ENCODE measurements at places on chromosomes 7 and 10.
A peak's percentile ranks its signal among the peaks of the same experiment; 100 is the strongest.

- DNase-seq = no peak
These were observed 63.6 kb upstream of the TCF7L2 start for GRCh38 chr10:112886463-112886862.

DNA sequence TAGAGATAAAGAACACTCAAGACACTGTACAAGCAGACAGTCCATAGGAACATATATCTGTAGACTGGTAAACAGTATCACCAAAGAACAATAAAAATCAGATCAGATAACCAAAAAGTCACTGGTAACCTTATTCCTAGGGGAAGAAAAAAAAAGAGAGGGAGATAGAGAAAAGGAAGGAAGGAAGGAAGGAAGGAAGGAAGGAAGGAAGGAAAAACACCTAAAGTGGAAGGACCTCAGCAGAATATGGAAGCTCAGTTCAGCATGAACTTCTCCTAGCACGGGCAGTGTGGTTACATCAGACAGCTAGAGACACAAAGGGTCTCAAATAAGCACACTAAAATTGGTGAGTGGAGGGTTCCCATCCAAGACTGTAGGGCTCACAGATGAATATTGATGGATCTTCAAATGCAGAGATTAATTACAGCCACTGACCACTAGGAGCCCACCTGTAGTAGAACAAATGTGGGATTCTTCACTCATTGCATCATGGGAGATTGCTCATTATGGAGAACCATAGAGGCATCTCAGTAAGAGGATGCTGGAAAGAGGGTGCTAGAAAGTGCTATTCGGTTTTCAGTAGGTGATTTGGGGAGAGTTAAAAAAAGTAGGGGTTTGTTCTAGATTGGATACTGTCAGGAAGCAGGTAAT, 293.4 kb upstream of the C7orf33 start:
- DNase-seq = no peak

DNA sequence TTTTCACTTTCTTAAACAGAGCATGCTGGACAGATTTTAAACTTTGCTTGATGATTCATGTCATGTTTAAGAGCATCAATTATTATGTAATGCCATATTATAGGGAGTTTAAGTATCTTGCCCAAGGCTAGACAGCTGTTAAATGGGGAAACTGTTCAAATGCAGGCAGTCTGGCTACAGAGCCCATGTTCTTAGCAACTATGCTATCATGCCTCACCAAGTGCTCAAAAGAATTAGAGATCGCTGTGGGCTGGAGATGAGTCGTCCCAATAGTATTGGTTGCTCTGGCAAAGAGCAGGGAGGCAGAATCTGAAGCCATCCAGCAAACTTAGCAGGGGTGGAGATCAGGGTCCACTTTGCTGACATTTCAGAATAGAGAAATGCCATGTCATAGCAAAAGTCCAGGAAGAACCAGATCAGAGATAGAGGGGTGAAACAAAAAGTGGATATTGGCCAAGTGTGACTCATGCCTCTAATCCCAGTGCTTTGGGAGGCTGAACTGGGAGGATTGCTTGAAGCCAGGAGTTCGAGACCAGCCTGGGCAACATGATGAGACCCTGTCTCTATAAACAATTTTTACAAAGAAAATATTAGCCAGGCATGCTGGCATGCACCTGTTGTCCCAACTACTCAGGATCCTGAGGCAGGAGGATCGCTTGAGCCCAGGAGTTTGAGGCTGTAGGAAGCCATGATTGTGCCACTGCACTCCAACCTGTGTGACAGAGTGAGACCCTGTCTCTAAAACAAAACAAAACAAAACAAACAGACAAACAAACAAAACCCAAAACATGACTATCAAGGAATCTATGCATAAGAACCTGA, 57.8 kb downstream of the BAMBI start:
- DNase-seq = no peak

DNA sequence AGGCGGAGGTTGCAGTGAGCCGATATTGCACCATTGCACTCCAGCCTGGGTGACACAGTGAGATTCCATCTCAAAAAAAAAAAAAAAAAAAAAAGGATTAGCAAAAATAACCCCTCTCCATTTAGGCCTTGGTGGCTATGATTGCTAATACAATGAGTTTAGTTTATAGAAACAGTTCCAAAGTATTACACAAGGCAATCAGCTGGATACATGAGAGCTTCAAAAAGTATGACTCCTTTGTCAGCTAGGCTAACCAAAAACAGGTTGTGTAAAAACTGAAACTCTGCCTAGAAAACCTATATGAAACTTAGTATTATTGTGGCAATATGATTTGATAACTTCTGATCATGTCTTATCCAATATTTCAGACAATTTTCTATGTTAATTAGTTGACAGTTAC, 57.2 kb downstream of the SUGCT start:
- no peak for DNase-seq

DNA sequence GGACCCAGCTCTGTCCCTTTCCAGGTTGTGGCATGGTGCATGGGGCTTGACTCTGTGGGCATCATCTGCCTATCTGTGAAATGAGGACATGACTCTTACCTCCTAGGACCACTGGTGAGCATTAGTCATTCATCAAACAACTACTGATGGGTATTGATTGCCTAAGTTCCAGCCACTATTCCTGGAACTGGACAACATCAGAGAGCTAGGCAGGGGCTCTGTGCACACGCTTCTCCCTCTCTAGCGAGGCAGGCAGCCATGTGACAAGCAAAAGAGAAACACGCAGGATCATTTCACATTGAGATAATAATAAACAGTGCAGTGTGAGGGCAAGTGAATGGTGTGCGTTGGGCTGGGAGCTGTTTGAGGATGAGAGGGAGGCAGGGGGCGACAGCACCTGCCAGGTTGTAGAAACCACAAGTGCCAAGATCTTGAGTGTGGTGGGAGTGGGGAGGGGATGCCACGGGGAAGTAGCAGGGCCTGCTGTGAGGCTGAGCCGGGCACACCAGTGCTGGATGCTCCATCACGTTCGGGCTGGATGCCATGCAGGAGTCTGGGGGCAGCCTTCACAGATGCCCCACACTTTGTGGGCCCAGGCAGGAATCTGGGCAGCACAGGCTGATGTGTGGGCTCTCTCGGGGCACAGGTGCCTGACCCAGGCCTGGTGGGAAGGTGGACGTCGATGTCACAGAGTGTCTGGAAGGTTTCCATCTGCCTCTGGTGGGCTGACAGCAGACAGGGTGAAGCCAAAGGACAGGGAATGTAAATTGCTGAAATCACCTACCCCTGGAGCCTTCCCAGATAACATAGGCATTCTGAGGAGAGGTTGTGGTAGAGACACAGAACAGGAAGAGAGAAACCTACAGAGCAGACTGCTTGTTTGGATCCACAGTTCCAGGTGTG, 405.5 kb downstream of the RPS24 start:
- no peak for DNase-seq

- no peak for DNase-seq
These were observed 132.7 kb upstream of the MDFIC start for GRCh38 chr7:114789161-114789560.

- DNase-seq = no peak
These were observed 131.0 kb upstream of the BET1 start for GRCh38 chr7:94135180-94135579.

DNA sequence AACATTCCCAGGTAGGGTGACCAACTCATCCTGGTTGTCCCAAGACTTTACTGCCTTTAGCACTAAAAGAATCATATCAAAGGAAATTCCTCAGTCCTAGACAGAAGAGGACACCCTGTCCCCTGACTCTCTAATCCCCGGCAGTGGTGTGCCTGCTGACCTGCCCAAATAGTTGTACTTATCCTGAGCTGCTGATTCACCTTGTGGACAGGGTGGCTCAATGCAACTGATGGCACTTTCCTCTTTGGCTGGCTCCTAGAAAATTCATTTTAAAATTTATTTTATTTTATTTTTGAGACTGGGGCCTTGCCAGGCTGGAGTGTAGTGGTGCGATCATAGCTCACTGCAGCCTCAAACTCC, 111.7 kb downstream of the JCAD start:
- DNase-seq = no peak

GRCh38 chr7:106177738-106178592, 65.9 kb upstream of the SYPL1 start:
- no peak for DNase-seq

GRCh38 chr10:128729910-128730420, 603.7 kb upstream of the MKI67 start:
- no peak for DNase-seq

GRCh38 chr7:151060416-151061212, 1.2 kb downstream of the SLC4A2 start:
- peak; percentile 61 for DNase-seq

Data from globus pallidus (tissue), 1 donor.